ENCODE measurements at places on chromosomes 3 and 15.
A peak's percentile ranks its signal among the peaks of the same experiment; 100 is the strongest.

DNA sequence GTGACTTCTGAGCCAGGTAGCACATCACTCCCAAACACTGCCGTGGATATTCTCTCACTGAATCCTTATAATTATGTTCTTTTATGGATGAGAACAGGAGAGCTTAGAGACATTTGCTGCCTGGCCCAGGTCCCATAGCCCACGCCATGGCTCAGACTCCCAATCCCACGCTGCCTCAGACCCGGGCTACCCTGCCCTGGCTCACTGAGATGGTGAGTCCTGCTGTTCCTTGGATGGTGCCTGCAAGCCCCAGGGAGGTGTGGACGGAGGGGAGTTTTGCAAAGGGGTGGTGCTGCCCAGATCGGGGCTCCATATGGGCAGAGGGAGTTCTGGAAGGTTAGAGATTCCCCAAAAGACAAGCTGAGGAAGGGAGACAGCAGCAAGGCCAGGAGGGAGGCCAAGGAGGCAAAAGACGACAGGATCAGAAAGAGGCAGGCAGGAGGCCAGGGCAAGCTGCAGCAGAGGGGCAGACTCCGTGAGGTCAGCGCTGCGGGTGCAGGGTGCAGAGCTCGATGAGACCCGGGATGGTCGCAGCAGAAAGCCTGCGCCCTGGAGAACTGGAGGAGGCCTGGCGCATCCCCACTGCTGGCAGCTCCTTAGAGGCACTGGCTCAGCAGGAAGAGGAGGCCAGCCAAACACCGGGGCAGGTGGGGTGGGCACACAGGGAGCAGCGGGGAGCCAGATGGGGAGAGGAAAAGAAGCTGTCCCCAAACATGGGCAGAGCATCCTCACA is 95.7 kb upstream of the ALDH1A3 start:
- peak; percentile 9 for DNase-seq

GRCh38 chr3:102332205-102332604 is 102.6 kb upstream of the ZPLD1 start:
- no peak for DNase-seq

- peak; percentile 30 for DNase-seq
These were observed 16.8 kb upstream of the CHD2 start for GRCh38 chr15:92883163-92883875.

DNA sequence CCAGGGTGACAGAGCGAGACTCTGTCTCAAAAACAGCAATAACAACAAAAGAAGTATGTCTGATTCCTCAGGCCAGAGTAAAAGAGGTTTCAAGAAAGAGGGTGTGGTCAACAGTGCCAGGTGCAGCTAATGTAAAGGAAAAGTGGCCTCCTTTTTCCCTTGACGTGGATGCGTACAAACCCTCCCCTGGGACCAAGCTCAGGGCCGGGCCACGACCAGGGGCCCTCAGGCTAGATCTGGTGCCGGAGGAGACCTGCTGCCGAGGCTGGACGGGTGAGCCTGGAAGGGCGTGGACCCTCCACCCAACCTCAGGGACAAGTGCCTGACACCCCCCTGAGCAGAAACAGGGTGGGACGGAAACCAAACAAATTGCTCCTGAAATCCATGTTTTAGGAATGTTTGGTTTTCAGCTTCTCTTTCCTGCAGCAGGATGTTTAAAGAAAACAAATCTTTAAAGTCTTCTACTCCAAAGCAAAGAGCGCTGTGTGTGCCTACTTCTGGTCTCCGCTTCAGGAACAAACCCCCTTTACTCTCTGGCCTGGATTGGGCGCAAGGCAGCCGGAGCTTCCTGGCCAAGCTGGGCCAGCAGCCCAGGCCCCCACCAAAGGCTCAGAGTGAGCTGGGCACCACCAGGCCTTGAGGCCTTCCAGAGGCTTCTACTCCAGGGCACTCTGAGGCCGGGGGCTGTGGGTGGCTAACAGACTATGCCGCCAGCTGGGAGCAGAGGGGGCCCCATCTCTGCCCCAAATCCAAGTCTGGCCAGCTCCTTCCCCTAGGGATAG is 21.4 kb downstream of the ZDHHC19 start:
- no peak for DNase-seq

- DNase-seq, result no peak
These were observed 62.6 kb downstream of the DUT start for GRCh38 chr15:48393645-48394506.

GRCh38 chr3:147572970-147573340 is 163.8 kb downstream of the ZIC1 start:
- no peak for DNase-seq

GRCh38 chr3:154656486-154656885 is 226.5 kb upstream of the GPR149 start:
- DNase-seq, result no peak

DNA sequence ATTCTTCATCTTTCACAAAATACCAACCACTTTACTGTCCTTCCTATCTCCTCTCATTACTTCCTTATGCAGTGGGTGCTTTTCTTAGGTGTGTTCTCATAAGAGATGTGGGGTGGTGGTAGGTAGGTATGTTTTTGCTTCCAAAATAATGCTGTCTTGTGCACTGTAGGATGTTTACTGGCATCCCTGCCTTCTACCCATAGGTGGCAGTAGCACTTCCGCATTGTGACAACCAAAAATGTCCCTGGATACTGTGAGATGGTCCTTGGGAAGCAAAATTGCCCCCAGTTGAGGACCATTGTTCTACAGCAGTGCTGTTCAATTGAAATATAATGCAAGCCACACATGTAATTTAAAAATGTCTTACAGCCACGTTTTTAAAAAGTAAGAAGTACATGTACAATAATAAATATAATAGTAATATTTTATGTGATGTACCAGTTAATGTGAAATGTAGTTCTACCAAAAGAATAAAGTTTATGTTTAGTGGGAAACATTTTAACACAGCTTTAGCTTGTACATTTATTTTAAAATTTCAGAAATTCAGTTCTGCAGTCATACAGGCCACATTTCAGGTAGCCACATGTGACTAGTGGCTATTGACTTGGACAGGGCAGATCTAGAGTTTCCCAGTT is 75.2 kb downstream of the NEO1 start:
- peak; percentile 51 for DNase-seq

DNA sequence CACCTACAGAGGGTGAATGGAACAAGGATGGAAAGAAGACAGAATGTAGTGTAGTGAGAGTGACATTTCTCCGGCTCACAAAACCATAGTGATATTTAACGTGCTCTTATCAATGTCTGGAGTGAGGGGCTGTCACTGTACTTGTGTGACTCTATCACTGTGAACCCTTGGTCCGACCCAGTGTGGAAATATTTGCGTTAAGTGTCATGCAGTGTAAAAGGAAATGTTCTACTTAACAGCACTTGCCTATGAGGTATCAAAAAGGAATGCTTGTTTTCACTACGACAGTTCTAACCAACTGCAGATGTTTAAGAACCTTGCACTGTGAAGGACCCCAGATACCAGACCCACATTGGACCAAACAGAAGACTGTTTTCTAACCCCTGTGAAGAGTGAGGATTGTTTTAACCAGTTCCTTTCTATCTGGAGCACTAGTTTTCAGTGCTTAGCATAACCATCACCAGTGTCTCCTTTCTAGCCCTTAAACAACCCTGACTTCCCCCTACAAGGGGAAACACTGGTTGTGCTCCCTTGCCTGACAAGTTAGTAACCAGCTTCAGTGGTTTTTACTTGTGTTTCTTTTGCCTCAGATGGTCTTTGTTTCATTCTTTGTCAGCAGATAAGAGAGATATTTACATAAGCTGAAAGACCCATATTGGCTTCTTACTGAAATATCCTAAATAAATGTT is 144.7 kb upstream of the ABHD17C start:
- no peak for DNase-seq

DNA sequence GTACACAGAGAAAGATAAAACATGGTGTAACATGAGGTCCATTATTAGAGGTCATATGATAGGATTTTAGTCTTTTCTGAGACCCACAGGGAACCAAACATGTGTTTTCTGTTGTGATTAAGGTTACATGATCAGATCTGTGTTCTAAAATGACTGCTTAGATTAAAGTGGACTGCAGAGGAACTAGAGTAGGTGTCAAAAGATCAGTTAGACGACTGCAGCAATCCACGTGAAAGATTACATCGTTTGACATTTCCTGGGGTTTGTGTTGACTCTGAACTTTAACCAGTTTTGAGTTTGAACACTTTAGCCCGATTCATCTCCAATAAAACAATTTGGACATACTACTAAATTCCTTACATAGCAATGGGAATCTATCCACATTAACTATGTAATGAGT is 5.1 kb downstream of the MIX23 start:
- no peak for DNase-seq

DNA sequence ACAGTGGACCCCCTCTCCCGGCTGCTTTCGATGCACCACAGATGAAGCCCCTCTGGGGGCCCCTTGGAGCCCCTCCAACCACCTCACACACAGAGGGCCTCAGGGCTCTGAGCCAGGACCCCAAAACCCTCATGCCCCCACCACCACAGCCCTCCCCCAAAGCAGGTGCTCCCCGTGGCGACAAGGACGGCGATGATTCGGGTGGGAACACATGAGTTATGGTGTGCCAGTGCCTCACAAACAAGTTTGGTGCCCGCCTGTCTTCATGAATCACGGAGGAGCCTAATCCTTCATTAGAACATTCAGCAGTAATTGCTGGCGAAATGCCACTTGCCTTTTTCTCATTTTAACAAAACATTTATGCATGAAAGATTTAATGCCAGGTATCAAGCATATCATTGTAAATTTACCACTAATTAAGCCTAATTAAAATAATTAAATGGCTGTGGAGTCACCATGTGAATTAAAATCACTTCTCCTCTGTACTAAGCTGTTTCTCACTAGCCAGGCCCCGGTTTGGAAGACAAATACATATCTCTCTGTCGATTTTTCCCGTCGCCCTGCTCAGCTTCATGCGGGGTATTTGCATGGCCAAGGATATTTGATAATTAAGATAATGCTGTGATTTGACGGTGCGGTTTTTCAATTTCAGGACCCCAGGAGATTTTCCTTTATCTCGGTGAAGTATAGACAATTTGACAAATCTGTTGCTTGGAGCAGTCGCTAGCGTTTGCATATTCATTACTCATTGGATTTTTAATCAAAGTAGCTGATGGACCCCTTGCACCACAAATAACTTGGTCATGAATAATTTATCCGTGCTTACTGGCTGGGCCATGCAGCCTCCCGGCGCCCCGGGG is 157.0 kb downstream of the TLE3 start:
- DNase-seq, result no peak

DNA sequence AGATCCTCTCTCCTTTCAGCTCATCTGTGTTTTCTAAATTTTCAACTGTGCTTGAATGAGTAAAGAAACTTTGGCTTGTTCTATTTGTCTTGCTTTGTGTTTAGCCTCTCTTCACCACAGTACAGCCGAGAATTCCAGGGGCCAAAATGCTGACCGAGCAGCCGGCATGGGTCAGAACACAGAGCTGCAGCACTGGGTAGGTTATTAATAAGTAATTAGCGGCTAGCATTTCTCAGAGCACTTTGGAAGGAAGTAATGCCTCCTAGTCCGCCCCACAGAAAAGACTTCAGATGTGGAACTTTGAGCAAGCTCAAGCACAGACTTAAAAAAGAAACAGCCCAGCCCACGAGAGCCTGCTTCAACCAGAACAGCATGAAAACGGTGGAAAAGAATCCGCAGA is 343.9 kb downstream of the ARRDC4 start:
- no peak for DNase-seq

- DNase-seq, result no peak
These were observed 105.2 kb downstream of the DAPK2 start for GRCh38 chr15:63940966-63941620.

GRCh38 chr15:60479361-60480110 is 594 bp upstream of the ICE2 start:
- DNase-seq, result no peak

- DNase-seq, result no peak
These were observed 334.9 kb upstream of the DPH6 start for GRCh38 chr15:35880896-35881295.

DNA sequence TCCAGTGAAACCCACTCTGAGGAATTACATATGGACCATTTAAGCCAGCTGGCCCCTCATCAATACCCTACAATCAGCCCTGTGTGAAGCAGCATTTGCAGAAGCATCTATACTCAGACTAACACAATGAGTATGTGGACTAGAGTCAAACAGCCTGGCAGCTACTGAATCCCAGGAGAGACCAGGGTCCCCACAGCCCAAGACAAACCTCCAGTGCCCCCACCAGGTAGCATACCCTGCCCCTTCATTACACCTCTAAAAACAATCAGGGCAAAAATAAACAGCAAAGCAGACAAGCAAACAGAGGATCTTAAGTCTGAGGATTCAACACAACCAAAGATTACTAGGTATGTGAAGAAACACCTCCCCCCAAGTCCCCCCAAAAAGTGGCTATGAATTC is 157.4 kb downstream of the LEKR1 start:
- DNase-seq, result no peak

DNA sequence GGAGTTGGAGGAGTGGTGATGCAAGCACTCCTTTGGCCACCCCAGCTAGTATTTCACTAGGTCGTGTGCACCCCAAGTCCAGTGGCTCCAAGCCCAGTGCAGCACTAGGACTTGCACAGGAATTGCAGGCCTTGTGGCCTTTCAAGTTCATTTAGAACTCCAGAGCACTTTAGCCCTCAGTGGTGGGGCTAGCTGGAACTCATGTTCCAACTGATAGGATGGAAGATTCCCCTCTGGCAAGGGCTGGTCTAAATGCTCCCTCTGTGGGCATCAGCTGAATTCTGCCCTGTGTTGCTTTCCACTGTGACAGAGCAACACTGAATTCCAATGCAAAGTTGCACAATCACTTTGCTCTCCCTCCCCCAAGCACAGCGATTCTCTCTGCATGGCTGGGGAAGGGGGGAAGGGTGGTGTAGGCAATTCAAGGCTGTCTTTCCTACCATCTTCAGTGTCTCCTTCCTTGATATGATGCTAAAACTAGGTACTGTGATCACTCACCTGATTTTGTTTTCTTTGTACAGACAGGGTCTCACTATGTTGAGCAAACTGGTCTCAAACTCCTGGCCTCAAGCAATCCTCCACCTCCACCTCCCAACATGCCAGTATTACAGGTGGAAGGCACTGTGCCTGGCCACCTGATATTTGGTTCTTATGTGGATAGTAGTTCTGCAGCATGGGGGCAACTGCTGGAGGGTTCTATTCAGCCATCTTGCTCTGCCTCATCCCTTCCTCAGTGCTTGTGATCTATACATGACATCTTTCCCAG is 10.3 kb downstream of the USF3 start:
- DNase-seq, result peak; percentile 23

DNA sequence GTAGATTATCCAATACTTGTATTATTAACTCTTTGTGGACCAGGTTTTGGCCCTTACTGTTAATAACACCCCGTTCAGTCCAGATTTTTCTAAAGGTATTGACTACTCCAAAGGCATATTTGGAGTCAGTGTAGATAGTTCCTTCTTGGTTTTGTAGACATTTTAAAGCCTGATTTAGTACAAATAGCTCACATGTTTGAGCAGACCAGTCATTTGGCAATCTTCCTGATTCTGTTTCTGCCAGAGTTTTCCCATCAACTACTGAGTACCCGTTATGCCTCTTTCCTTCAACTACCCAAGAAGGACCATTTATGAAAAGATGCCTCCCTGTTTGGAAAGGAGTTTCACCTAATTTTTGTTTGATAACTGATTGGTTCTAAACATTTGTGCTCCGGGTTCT is 82.0 kb downstream of the CHCHD4 start:
- no peak for DNase-seq

DNA sequence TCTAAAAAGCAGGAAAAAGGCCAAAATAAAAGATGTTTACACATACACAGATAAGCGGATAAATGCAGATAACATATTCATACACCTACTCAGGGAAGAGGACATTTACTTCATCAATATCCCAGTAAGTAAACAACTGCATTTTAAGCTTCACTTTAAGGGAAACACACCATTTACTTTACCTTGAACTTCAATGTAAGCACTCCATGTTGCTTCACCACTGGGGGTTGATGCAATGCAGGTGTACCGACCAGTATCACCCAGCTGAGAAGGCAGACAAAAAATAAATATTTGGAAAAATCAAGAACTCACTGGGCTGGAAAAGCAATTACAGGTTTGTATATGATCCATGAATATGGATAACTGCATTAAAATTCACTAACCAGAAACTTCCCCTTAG is 1099.5 kb downstream of the ROBO1 start:
- DNase-seq, result no peak

All from WTC11 (cell line).